SK-N-SH (cell line): ENCODE measurements at places on chromosomes 5 and 9. TPM values are rescaled to one million over a fixed set of nuclear protein-coding genes. Genes with fewer than 3 reads are reported as not detected.

- no peak for DNase-seq
Observed at GRCh38 chr5:27494887-27495286, 456.5 kb upstream of the CDH9 start.

DNA sequence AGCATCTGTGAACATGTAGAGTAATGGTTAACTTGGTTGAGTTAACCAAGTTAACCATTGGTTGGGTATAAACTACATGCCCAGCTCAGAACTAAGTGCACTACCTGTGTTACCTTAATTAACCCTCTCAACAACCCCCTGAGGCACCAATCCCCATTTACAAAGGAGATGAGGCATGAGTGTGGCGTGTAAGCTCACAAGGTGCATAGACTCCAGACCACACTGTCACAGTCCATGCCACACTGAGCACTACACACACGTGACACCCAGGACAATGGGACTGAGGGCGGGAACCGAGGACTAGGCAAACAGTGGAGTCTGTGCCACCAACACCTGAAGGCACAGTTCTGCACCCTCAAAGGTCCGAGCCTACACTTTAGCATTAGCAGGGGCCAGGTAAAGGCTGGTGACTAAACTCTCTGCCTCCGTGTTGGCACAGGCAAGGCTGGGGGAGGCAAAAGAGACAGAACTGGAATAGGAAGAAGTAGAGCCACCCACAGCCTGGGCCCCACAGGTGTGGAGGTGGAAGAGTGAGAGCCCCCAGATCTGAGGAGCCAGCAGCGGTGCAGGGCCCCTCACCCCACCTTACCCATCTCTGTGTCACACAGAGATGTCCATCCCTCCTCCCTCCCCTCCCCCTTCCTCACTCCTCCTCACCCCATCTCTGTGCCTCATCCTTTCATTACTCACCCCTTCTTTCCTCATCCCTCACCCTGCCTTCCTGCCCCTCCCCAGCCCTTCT is 2.2 kb upstream of the DNAJB5 start:
- DNase-seq: no peak

PCDHB3 gene
- 1.7 and 2.2 TPM in 2 replicates for polyA plus RNA-seq

COL27A1 gene
- 6.8 and 8.7 TPM in 2 replicates for polyA plus RNA-seq

SOWAHA gene
- 0.23 and 0.30 TPM in 2 replicates for polyA plus RNA-seq
